Activated T-helper 1 cell treated with Interleukin-2 at 50 U/mL for 16 hours (primary cell): ENCODE measurements at places on chromosomes 7 and 10.

DNA sequence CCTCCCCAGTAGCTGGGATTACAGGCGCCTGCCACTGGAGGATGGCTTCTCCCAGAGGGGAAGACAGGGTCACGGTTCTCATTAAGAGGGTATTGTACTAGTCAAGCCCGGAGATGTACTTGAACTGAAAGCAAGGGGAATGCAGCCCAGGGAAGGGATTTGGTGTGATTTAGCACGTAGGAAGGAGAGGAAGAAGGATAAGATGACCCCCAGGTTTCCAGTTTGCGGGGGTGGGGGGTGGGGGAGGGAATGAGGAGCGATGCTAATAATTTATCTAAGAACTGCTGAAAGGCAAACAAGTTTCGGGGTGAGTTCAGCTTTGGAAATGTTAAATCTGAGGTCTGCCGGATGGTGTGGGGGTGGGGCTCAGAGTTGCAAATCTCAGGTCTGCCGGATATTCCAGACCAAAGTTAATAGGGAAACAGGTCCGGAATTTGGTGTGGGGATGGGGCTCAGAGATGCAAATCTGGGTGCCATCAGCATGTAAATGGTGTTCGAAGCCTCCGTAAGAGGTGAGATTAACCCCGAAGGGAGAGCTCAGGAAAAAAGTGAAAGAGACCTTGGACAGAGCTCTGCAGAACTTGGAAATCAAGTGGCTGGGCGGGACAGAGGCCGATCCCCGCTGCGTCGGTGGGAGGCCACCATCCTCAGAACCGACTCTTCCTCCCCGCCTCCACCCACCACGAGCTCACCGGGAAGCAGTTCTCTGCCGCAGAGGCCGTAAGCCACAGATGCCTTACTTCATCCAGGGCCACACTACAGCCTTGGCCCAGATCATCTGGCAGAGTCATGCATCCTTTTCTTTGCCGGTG, 1.6 kb upstream of the SEPHS1 start:
- DNase-seq: no peak

GRCh38 chr10:69948261-69948660, 104.4 kb upstream of the MACROH2A2 start:
- no peak for DNase-seq

DNA sequence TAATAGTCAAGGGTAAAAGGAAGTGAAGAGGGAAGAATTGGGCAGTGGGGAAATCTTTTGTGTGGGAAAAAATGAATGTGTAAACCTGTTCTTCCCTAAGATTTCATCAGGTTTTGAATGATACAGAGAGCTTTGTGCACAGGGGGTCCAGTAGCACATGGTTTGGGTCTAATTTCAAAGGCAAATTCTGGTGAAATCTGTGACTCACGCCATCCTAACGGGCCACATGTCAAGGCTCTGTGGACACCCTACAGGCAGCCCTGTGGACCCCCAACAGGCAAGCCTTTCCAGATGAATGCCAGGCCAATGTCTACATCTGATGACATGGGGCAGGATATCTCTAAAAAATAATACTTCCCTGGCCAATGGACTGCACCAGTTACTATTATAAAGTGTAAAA, 309.8 kb downstream of the PARD3 start:
- no peak for DNase-seq

DNA sequence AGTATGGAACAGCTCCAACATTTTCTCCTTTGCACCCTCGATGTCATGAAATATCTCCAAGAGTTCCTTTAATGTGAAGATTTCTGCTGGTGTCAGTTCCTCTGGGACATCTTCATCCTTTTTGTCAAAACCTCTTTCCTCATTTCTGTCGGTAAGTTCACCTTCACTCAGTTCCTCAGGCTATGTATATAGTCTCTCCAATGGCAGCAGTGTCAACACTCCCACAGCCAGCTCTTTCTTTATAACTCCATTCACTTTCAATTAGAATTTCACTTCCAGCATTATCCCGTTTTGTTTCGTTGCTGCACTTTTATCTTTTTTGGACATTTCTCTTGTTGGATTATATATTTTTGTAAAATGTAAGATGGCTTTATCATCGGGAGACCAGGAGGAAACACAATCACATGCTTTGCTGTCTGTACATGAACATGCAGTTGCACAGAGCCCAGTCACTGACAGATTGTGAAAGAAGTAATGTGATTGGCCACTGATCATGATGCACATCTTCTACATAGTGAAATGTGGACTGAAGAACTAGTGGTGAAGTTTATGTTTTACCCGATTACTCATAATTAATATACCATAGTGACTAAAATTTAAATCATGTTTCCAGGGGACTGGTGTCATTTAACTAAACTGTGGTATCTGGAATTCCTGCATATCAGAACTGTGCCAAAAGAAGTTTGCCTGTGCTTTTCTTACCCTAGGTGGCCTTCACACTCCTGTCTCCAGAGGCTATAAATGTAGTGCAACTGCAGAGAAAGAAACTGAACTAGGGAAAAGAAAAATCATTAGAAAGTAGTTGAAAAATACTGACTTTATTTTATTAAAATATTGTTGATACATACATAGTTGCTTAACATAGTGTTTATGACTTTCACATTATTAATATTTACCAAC, 289.6 kb downstream of the PPP1R3A start:
- DNase-seq: no peak

DNA sequence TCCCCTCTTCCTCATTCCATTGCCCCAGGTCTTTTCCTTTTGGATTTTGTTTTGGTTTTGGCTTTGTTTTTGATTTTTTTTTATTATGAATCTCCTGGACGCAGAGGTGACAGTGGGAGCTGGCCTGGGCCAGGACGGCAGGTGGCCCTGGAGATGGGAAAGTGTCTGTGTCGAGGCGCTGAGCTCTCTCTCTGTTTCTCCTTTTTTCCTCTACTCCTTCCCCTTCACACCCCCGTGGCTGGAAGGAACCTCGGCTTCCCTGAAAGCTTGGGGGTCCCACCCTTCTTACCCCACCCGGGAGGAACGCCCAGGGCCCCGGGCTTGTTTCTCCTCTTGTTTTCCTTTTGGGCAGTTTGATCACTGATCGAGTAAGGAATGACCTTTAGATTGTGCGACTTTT, 13.2 kb downstream of the TRIM8 start:
- no peak for DNase-seq

DNA sequence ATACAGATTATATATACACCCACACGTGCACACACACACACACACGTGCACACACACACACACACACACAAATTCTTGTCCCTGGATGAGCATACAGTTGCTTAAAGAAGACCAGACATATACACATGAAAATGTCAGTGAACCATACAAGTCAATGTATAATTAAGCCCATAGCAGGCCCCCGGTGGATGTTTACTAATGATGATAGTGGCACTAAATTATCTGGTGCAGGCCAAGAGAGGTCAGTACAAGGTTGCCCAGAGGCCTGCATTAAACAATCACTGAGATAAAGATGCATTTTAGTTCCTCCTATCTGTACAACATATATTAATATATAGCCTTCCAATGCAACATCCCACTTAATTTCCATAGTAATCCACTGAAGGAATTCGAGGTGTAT, 860.5 kb downstream of the LRMDA start:
- no peak for DNase-seq

- DNase-seq: no peak
Measured at GRCh38 chr10:132880128-132880981, 62.0 kb downstream of the CFAP46 start.

DNA sequence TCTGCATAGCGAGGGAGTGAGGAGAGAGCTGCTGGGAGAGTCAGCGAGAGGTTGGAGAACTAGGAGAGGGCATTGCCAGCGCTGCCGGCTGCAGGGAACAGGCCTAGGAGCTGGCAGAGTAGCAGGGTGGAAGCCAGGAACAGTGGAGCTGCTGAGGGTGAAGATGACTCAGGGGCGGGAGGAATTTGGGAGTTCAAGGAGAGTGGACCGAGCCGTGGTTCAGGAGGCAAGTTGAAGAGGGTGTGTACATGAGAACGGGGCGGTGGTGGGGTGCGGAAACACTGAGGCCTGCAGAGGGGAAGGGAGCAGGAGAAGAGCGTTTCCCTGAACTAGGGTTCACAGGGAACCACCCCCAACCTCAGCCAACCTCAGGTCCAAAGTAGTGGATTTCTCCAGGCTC, 31.5 kb downstream of the HIF1AN start:
- no peak for DNase-seq

- no peak for DNase-seq
Measured at GRCh38 chr10:109996225-109996624, 11.6 kb upstream of the ADD3 start.

GRCh38 chr10:114851336-114851735, 29.8 kb downstream of the FHIP2A start:
- DNase-seq: no peak

DNA sequence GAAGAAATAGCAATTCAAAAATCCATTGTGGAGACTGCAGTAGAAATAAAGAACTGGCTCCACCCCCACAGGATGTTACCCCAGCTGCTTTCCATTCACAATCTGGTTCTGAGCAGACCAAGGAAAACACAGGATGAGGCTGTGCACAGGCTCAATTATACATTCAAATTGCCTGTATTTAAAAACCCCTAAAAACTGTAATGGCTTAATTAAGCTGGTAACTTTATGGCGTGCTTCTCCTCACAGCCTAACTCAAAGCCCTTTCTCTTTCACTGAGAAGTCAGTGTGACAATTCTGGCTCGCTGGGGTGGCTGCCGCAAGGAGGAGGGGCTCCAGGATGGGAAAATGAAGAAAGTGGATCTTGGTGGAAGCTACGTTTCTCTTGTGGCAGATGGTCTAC, 1191.1 kb downstream of the SORCS1 start:
- no peak for DNase-seq

GRCh38 chr7:22675917-22676343, 51.1 kb upstream of the IL6 start:
- DNase-seq: no peak

DNA sequence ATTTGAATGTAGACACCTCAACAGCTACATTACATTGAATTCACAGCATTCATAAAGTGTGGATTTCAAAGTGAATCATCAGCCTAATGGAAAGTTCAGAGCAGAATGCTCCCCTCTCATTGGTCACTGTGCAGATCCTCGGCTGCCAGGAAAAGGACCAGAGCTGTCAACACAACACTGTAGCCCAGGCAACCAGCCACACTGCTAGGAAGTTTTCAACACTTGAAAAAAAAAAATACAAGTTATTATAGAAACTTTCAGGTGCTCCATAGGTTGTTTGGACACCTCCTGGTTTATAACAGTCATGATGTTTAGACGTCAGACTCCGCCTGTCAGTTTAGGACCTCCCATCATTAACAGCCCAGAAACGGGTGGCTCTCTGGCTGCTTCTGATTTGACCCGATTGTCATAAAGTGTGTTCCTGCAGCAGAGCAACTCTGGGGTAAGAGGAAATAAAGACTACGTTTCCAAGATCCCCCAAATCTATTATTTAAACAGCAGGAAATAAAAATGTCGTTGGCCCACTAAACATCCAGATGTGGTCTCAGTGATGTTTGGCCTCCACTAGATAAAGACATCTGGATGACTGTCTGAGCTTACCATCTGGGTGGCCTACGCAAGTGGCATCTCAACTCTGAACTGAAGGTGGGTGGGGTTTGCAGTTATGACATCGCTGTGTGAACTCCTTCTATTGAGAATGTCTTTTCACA, 117.4 kb downstream of the CABCOCO1 start:
- no peak for DNase-seq

GRCh38 chr7:40714363-40715052, 579.7 kb downstream of the SUGCT start:
- no peak for DNase-seq

DNA sequence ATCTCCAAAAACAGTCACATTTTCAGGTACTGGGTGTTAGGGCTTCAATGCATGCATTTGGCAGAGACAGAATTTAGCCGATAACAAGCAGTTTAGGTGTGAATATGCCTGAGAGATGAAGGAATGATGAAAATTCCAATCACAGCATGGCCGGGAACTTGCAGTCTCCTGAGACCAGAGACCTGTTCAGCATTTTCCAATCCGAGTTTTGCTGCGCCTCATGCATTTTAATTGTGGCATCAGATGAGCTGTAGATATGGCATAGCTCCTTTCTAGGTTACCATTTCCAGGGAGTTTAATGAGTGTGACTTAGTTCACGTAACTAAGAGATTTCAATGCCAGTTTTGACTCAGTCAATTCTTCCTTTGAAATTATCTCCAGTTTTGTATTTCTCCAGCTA, 14.5 kb upstream of the C1QL3 start:
- no peak for DNase-seq

DNA sequence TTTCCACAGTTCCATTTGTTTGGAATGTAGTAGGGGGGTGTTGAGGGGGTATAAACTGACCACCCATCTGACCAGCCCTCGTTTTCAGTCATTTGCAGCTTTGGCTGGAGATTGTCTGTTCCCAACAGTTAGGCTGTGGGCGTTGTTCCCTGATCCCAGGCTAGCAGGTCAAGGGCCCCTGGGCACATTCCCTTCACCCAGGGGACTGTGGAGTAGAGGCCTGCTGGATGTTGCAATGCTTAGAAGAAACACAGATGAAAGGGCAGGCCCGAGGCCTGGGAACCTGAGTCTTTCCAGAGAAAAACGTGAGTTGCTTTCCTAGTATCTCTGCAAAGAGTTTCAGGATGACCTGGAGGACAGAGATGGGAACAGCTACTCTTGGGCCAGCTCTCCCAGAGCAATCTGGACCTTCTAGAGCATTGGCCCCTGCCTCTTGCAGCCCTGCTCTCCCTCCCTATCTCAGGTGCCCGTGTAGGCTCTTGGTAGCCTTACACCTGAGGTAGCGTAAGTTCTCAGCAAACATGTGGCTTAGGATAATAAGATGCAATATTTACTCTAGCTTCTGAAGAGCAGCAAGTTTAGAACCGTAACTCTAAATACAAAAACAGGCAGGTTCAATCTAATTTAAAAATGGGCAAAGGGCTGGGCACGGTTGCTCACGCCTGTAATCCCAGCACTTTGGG, 99.4 kb upstream of the EFCAB10 start:
- no peak for DNase-seq

DNA sequence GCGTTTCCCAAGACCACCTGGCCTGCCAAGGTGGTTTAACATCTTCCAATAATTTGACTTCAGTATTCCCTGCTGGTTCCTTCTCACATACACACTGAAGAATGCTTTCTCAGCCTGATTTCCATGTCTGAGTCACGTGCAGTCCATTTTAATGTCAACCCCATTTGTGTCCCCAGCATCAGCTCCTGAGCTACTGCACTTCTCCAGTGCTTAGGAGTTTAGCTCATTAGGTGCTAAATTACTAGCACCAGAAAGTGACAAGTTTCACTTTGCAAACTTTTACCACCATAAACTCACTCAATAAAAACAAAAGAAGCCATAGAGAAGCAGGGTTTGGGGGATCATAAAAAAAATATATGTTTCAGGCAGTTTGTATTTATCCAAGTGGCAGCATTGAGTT, 279.3 kb upstream of the SORCS1 start:
- no peak for DNase-seq

DNA sequence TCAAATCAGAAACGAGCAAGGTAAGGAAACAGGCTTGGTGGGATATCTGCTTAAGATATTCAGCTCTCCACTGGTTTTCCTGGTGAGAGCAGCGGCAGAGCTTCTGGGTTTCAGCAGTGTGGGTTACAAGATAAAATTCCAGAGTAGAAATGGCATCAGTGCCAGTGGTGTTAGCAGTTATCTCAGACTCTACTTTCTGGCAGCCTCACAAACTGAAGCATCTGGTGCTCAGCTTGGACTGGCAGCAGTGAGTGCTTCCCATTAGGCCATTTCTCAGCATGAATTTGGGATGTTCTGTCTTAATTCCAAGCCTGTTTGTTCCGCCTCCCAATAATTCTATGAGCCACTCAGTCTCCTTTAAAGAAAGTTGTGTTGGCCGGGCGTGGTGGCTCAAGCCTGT, 6.9 kb upstream of the GSTO2 start:
- DNase-seq: no peak

GRCh38 chr7:30144657-30145306, 10.0 kb downstream of the MTURN start:
- no peak for DNase-seq

GRCh38 chr7:98855610-98856422, 14.0 kb downstream of the TMEM130 start:
- no peak for DNase-seq
